ENCODE measurements at places on chromosomes 11 and 22.
A peak's percentile ranks its signal among the peaks of the same experiment; 100 is the strongest.

DNA sequence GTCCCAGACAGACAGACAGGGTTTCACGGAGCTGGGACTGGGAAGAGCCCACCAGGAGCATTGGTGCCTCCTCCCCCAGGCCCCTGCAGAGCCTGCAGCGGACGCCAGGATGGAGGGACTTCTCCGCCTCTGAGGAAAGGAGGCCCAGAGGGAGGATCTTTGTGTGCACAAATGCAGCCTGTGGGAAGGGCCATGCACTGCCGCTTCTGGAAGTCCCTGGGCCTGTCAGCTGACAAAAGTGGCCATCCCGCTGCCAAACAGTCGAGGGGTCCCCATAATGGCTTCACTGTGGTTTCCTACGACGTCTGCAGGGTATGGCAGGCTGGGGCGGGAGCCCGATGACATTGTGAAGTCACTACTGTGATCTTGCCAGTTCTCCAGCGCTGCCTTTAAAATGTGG lies 73.8 kb downstream of the TP53I11 start:
- no peak for DNase-seq

DNA sequence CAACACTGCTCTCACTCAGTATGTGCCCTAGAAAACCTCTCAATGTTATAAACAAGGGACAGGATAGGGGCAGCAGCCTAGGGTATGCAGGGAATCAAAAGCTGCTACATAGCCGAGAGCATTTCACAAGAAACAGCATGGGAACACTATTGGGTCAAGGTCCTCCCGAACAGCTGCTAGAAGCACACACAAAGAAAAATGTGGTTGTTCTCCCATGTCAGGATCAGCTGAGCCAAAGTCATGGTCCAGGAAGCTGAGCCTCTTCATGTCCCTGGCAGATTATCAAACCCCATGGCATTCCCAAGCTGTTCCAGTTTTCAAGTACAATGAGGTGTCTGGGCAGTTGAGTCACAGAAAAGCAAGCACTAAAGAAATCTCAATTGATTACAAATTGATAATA lies 21.0 kb upstream of the GDPD4 start:
- no peak for DNase-seq

DNA sequence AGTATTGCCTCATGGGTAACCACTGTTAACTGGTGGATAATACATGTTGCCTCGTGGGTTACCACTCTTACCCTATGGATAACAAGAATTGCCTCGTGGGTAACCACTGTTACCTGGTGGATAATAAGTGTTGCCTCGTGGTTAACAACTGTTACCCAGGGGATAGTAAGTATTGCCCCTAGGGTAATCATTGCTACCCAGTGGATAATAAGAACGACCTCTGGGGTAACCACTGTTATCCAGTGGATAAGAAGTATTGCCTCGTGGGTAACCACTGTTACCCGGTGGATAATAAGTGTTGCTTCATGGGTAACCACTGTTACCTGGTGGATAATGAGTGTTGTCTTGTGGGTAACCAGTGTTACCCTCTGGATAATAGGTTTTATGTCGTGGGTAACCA lies 28.1 kb upstream of the NXPE4 start:
- no peak for DNase-seq

DNA sequence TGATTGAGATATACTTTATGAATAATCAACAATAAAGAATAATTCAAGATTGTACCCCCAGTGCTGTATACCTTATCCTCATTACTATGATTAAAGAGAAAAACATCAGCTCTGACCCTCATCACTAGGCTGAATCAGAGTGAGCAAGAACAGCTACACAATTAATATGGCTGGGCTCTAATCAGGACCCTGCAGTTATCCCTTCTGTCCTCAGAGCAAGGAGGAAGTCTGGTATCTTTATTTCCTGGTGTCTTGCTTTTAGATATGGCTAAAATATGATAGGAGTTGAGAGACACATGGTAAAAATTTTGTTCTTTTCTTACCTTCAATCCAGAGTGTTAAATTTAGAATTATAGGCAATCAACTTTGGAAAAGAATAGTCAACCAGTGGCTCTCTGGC lies 28.6 kb upstream of the GAB2 start:
- DNase-seq: no peak

DNA sequence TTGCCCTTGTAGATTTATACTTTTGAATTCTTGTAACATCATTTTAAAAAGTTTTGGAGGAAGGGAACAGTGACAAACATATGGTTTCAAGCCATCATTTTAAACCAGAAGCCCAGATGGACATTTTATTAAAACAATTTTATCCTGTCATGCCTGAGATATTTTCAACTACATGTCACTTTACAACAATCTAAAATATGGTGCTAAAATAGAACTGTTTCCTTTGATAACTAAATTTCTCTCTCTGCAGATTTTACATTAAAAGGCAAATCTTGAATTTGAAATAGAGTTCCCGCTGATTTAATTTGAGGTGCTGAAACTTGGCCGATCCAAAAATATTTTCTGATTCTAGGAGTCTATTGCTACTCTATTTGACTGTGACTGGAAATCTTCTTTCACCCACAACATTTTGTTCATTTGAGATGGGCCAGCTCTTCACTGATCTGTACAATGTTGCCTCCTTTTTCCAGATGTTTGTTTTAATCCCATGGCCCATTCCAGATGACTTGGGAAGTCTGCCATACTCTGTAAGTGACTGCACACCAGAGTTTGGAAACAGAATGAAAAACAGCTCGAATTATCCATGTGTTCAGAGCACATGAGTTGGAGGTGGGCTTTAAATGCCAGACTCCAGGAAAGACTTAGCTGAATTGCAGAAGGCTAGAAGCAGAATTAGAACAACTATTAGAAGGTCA lies 402.5 kb downstream of the TMEM135 start:
- DNase-seq: no peak

- no peak for DNase-seq
Observed at GRCh38 chr11:10618490-10618889, 50.0 kb upstream of the LYVE1 start.

DNA sequence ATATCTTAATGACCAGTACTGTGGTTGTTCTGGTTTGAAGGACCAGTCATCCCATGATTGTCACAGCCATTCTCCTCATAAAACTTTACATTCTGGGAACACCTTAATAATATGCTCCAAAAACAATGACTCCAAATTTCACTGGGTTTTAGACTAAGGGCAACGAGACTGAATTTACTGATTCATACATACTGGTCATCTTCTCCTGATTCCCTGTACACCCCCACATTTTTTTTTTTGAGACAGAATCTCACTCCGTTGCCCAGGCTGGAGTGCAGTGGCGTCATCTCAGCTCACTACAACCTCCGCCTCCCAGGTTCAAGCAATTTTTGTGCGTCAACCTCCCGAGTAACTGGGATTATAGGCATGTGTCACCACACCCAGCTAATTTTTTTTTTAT lies 78.9 kb downstream of the GAB2 start:
- DNase-seq: no peak

- DNase-seq: no peak
Observed at GRCh38 chr11:78418584-78419211, 1.1 kb upstream of the GAB2 start.

DNA sequence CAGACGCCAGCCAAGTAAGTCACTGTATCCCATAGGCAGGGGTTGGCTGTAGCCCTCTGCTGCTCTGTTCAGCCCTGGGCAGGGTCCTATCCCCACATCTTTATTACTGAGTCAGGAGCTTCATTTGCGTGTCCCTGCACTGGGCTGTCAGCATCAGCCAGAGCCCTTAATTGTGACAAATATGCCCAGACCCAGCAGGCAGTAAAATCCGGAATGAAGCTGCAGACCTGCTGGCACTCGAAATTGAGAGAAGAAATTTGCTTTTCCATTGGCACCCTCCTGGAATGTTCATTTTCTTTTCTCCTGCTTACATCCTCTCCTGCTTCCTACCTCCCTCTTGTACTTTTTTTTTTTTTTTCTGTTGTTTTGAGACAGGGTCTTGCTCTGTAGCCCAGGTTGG lies 43.8 kb downstream of the CEP164 start:
- no peak for DNase-seq

DNA sequence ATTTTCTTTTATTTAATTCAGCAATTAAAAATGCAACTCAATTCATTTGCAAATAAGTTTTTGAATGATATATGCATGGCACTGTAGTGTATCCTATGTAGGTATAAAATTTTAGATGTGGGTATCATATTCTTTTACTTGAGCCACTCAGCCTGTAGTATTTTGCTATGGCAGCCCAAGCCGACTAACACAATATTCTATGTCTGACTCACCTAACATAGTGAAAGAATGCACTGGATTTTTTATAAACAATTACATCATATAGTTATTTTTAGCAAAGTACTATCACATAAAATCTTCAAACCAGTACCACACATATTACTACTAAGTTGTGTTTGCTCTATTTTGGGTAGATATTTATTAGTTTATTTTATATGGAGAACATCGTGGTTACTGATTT lies 21.9 kb upstream of the GRIA4 start:
- DNase-seq: no peak

- no peak for DNase-seq
Observed at GRCh38 chr22:29040385-29041275, 21.0 kb downstream of the C22orf31 start.

DNA sequence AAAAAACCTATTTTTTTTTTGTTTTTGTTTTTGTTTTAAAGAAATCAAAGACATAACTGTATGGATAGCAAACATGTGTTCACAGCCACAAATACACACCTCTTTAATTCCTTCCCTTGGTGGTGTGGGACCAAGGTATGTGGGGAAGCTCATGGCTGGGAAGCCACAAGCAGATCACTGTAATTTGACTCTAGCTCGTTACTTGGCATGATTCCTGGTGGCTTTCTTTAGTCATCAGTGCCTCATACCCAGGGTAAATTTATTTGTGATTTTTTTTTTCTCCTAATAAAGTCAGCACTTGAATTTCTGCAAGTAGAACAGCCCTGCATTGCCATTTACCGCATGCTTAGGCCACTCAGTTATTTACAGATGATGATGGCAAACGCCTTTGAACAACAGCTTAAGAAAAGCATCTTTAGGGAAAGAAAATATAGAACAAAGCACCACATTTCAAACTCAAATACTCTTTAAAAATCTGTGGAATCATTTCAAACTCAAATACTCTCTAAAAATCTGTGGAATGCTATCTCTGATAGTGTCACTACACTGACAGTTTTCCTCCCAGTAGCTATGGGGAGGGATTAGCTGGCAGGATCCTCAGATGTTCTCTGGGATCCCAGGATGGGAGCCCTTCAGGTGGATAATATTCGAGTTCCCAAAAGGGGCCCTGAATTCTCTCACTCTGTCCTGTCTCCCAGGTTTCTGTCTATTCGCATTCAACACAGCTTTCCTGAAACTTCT lies 687.2 kb downstream of the OPCML start:
- no peak for DNase-seq

DNA sequence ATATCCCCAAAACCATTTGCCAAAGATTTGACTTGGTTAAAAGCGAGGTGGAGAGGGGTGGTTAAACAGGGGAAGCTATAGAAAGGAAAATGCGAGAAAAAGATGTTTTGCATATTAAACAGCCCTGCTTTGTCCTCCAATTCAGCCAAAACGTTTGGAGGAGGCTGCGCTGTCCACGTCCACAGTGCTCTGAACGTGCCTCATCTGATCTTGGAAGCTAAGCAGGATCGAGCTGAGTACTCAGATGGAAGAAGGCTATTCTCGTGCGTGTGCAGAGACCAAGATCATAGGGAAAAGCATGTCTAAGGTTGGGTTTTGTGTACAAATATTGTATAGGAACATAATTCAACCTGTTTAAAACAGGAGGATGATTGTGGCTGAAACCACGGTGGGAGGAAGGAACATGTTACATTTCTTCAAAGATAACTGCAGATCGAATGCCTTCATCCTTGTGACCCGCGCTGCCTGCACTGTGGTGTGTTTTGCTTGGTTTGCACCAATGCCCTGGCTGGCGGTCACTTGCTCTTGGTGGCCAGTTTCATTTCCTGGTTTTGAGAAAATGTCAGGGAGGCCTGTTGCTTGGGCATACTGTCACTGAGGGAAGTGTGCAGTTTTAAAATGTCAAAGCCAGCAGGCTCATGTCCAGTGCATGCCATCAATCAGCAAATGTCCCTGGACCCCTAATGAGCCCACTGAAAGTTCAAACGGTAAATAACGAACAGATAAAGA lies 40.4 kb downstream of the FLI1 start:
- peak; percentile 9 for DNase-seq

DNA sequence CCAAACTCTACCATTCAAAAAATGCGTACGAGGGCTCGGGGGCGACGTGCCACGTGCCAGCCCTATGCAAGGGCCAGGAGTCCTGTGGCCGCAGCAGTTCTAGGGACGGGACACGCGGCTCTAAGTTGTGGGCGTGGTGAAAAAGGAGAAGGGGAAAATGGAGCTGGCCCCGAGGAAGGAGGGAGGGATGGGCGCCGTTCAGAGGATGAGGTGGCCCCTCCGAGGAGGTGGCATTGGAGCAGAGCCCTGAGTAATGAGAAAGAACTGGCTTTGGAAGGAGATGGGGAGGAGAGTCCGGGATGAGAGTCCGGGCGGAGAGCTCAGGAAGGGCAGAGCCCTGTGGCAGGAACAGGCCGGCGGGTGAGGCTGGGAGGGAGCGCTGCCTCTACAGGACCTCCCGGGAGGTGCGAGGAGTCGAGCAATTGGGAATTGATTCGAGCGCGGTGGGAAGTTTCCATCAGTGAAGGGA lies 21.0 kb downstream of the OTUB1 start:
- no peak for DNase-seq

DNA sequence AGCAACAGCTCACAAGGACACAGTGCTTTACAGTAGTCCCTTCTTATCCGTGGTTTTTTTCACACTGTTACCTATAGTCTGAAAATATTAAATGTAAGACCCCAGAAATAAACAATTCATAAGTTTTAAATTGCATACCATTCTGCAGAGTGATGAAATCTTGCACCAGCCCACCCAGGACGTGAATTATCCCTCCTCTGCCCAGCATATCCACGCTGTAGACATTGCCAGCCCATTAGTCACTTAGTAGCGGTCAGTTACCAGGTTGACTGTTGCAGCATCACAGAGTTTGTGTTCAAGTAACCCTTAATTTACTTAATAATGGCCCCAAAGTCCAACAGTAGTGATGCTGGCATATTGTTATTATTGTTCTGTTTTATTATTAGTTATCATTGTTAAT lies 3.6 kb downstream of the CLTCL1 start:
- DNase-seq: no peak

DNA sequence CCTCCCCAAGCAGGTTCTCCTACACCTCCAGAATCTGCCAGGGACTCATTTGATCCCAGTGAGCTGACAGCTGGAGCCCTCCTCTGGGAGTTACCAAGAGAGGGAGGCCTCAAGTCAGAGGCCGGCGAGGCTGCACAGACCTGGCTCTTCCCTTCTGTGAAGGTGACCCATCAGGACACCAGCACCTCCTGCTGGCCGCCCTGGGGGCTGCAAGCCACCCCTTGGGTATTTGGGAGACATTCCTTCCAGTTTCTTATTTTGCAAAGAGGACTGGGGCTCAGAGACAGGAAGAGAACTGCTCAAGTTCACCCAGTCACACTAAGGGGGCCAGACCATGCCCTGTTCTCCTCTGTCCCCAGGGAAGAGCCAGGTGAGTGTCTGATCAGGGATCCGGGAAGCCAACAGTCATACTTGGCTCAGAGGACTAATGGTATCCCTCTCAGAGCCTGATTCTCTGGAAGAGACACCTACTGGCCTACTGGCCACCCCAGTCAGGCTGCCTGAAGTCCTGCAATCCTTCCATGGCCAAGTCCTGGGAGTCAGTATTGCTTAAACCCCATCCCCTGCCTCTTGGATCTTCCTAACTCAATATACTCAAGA lies 40.5 kb upstream of the RIC3 start:
- no peak for DNase-seq

Data from esophagus squamous epithelium (tissue), 5 donors.